Activated naive CD4-positive, alpha-beta T cell treated with anti-CD3 and anti-CD28 coated beads, Interleukin-2, amount 50 U/mL, for 72 hours (primary cell): ENCODE measurements at places on chromosomes 5 and 9. TPM values are rescaled to one million over a fixed set of nuclear protein-coding genes. Genes with fewer than 3 reads are reported as not detected.

DNA sequence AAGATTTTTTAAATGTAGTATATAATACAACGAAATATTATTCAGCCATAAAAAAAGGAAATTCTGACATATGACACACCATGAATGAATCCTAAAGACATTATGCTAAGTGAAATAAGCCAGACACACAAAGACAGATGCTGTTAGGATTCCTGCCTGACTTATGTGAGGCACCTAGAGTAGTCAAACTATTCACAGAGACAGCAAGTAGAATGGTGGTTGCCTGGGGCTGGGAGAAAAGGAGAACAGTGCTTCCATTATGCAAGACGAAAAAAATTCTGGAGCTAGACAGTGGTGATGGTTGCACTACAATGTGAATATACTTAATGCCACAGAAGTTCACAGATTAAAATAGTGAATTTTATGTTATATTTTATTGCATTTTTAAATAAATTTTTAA, 66.8 kb downstream of the SPOCK1 start:
- no peak for DNase-seq

- no peak for DNase-seq
These were observed 11.1 kb downstream of the EXD3 start for GRCh38 chr9:137411645-137412380.

DNA sequence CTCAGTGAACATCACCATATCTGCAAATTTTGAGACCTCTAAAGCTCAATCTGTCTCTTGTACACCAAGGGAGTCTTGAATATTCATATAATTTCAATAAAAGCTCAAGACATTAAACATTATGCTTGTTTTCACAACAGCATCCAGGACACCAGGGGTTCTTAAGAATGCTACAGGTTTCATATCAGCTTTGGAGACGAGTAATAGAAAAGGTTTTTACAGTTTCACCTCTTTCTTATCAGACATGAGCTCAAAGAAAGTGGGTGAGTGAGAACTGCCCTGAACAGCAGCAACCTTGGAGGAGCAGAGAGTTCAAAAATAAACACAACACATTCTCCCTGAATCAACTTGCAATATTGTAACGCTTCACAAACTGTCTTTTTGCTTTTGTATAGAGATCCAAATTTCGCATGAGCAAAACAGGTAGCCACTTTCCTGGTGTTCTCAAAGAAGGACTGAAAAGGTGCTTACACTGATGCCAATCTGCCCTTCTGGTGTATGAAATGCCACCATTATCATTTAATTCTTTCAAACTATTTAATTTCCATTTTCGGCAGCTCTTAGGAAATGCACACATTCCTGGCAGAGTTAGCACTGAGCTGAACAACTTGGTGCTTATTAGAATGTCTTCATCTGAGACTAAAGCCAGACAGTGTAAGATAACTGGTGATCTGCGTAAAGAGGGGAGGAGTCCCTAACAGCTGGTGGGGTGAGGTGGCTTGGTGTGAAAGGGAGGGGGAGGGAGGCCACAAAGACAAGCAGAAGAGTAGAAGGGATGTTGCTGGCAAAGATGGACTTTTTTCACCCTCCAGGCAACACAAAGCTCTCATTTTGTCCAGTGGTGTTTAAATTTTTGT, 535.3 kb downstream of the PDE4D start:
- DNase-seq, result no peak

GRCh38 chr9:121718084-121718483, 66.7 kb downstream of the DAB2IP start:
- no peak for DNase-seq

GRCh38 chr5:133934822-133935666, 33.4 kb downstream of the C5orf15 start:
- DNase-seq, result no peak

The FXN gene
- 22.9 TPM for total RNA-seq
